ENCODE measurements at places on chromosomes 1 and 21.

- DNase-seq: no peak
Observed at GRCh38 chr1:25798666-25799351, 1.2 kb upstream of the SELENON start.

DNA sequence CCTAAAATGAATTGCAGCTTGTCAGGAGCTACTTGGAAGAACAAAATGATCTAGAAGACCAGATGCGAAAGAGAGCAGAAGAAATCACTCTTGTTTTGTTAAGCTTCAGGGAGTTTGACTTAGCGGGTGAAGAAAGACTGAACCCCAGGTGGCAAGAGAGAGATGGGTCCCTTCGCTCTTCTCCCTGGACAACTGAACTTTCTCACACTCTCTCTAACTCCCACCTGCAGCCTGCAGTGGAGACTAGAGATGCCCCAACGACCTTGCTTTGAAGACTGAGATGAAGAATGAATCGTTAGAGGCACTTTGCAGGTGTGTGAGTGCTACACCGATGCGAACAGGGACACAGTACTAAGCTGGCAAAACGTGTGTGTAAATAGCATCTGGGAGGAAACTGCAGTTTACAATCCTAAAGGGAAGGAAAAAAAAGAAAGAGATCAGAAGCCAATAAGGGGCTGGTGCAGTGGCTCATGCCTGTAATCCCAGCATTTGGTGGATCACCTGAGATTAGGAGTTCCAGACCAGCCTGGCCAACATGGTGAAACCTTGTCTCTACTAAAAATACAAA, 64.5 kb upstream of the LYST start:
- no peak for DNase-seq

DNA sequence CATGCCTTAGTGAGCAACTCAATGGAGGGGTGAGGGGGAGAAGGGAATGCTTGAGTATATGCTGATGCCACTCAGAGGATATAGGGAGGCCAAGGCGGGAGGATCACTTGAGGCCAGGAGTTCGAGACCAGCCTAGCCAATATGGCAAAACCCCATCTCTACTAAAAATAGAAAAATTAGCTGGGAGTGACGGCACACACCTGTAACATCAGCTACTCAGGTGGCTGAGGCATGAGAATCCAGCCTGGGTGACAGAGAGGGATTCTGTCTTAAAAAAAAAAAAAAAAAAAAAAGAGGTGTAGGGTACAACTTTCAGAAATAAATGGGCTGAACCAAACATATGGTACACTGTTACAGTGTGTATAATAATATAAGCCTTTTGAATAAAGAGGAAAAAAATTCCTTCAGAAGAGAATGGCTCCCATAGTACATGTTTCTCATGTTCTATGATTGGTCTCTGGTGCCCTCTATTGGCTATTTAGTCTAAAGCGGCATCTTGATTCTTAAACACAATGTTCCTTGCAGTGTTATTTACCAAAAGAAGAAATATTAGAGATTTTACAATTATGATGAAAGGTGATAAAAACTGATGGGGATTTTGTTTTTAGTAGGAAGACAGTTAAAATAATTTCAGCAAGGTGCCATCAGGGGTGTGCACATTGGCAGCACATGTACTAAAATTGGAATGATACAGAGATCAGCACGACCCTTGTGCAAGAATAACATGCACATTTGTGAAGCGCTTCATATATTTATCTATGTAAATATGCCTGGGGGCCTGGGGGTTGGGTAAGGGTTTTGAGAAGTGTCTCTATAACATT, 109.8 kb downstream of the PATJ start:
- DNase-seq: peak; percentile 77

- DNase-seq: no peak
Observed at GRCh38 chr1:233140499-233140898, 155.0 kb downstream of the PCNX2 start.

DNA sequence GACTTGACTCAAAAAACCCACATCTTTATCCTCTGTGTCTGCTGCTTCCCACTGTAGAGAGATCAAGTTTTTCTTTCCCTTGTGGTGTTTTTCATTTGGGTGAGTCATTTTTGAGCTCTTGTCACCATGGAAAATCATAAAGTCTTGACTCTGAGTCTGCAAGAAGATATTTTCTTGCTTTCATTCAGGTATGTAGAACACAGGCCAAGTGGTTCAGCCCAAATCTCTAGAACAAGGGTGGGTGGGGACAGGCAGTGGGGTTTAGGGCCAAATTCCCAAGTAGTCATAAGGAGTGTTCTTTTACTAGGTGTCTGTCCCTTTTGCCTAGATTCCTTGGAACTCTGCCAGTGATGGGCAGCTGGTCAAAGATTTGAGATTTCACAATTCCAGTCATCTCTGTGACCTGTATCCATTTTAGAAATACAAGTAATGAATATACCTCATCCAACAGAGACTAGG, 21.5 kb upstream of the ARHGAP29 start:
- DNase-seq: peak; percentile 89

DNA sequence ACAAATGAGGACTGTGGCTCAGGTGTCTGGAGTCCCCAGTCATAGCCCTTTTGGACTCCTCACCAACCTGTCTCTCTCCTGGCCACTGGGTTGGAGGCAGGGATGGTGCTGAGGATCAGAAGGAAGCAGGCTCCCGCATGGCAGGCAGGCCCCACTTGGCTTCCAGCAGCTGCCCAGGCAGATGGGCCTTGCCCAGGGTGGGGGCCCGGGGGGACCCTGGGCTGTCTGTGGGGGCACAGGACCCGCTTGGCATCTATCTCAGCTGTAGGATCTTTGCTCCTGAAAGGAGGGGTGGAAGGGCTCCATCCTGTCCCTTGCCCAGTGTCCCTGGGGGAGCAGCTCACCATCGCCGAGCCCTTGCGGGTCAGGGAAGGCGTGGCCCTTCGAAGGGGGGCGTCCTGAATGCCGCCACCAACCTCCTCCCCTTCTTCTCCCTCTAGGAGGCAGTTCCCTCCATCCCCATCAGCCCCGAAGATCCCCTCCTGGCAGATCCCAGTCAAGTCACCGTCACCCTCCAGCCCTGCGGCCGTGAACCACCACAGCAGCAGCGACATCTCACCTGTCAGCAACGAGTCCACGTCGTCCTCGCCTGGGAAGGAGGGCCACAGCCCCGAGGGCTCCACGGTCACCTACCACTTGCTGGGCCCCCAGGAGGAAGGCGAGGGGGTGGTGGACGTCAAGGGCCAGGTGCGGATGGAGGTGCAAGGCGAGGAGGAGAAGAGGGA, 154.5 kb downstream of the PEX14 start:
- no peak for DNase-seq

DNA sequence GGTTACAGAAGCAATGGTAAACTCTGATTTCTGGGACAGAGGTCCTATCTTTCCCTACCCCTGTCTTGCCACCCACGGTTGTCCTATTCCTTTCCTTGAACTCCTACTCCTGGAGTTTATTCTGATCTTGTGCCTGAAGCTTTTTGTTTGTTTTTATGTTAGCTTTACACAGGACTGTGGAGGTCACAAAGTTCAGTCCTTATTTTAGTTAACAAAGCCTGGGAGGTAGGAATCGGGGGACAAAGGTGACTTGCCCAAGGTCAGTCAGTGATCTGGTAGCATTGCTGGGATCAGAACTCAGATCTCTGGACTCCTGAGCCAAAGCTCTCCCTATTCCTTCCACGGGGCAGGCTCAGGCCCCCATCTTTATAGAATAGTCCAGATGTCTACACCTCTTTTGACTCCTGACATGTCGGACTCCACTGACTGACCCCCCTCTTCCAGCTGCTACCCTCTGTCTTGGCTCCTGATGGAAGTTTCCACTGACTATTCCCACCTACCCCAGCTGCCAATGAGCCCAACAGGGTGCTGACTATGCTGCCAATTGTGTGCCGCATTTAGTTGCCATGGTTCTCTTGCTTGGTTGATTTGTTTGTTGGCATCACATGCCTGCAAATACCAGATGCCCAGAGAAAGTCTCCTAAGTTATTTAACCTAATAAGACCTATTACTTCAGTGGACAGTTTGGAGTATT, 9.9 kb downstream of the F5 start:
- no peak for DNase-seq

- no peak for DNase-seq
Observed at GRCh38 chr1:234396871-234397270, 23.6 kb downstream of the COA6 start.

- DNase-seq: peak; percentile 60
Observed at GRCh38 chr1:53982034-53982762, 35.8 kb downstream of the LDLRAD1 start.

- DNase-seq: no peak
Observed at GRCh38 chr1:64527786-64528185, 57.9 kb downstream of the CACHD1 start.

DNA sequence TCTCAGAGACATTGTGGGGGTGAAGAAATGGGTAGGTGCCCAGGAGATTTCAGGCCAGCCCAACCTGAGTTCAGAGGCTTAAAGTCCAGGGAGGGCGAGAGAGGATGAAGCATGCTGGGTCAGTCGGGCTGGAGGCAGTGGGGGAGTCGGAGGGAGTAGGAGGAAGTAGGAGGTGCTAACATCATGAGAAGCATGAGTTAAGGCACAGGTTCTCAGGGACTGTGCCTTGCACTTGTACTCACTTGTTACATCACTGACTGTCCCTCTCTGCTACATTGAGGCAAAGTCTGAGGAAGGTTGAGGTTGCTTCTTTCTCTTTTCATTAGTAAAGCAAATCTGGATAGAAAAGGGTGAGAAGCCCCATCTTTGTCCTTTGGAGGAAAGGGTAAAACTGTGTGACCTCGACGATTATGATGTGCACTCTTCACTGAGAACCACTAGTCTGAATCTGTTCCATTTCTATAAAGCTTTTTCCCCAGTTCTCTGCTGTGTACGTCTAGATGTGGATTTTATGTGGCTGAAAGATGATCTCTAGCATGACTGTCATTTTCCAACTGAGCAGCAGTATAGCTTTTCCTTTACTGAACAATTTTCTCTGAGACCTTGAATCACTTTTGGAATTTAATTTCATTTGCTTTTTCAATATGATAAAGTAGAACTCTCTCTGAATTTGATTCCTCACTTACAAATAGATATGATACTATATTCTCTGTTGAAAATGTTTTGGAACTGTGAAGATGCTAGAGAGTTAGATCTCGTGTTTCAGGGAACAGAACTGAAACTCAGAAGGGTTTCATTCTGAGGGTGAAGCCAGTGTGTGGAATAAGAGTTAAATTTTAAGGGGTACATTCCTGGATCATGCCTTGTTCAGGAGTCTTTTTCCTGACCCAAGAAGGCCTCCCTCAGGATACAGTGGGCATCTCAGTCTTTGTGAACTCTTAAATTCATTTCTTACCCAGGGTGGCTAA, 94.6 kb downstream of the FGGY start:
- no peak for DNase-seq

DNA sequence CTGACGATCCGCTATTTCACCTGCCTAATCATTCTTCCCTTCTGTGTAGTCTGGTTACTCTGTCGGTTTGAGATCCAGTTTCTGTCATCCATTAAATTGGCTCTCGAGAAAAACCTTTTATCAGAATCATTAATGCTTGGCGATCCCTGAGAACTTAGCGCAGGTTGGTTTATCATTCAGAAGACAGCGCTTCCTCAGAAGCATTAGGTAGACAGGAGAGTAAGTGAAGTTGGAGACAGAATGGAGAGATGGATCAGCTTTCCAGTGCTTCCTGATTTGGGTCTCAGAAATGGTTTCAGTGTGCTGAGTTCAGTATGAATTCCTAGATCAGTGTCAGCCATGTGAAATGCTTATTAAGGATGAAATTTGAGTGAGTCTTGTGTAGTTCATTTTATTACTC, 1.3 kb downstream of the USP1 start:
- DNase-seq: no peak

- no peak for DNase-seq
Observed at GRCh38 chr1:212678456-212679410, 20.9 kb downstream of the BATF3 start.

DNA sequence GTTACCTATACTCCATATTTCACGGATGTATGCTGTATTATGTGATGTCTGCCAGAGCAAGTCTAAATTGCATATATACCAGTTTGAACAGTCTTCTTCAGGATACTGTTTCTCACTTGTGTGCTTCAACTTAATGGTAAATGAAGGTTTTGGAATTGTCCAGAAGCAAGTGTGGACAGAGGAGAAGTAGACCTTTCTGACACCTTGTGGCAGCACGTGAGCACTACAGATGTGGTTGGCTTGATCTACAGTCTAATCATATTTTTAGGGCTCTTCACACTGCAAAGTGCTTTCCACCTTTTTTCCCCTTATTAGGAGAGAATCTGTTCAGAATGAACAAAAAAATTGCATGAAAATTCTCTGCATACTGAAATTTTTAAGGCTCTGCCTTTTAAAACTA, 10.9 kb downstream of the MORC3 start:
- peak; percentile 61 for DNase-seq

- DNase-seq: peak; percentile 74
Observed at GRCh38 chr21:41817228-41817627, 50.4 kb upstream of the RIPK4 start.

GRCh38 chr1:152442765-152443164, 28.7 kb upstream of the CRNN start:
- peak; percentile 4 for DNase-seq

- DNase-seq: no peak
Observed at GRCh38 chr1:229474509-229474908, 33.6 kb downstream of the NUP133 start.

- DNase-seq: no peak
Observed at GRCh38 chr1:154400381-154400801, 4.8 kb upstream of the IL6R start.

DNA sequence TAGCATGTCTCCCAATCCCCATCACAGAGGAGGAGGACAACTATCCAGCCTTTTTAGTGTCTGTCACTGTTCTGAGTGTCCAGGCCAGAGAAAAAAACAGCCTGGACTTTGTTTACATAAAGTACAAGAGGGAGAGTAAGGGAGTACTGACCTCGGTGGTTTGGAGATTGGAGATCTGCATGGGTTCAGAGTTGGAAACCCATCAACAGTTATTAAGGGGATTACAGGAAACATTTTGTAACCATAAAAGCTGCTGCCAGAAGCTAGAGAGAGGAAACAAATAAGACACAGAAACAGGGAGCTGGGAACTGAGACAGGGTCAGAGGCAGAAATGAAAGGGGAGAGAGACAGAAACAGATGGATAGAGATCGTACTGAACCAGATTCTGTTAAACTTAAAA, 131.5 kb upstream of the CTTNBP2NL start:
- DNase-seq: no peak

- DNase-seq: no peak
Observed at GRCh38 chr1:68363339-68363738, 86.4 kb downstream of the RPE65 start.

DNA sequence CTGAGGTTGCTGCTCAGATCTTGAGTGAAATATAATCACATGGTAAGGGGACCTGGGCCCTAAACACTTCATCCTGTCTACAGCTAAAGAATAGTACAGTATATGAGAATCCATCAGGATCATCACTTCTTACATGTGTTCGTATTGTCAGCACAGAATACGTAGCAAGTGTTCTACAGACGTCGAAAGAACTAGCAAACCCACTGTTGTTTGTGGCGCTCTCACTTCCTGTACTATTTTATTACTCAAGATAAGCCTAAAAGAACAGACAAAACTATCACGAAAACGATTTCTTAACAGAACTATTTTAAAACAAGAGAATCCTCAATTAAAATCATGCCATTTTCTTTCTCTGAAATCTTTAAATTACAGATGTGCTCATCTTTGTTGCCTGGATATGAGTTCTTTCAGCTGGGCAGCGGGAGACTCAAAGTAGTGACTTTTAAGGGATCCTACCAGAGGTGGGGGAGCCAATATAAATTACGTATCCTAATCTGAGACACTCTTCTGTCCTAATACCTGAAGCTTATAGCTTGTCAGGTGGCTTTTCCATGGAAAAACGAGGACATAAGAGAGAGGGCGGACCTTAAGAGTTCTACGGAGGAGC, 724 bp downstream of the ST7L start:
- peak; percentile 10 for DNase-seq

GRCh38 chr1:158989424-158989823, 20.3 kb upstream of the IFI16 start:
- DNase-seq: no peak

- DNase-seq: no peak
Observed at GRCh38 chr1:26082020-26082350, 14.6 kb upstream of the TRIM63 start.
